ENCODE measurements at places on chromosomes 7 and 10.

DNA sequence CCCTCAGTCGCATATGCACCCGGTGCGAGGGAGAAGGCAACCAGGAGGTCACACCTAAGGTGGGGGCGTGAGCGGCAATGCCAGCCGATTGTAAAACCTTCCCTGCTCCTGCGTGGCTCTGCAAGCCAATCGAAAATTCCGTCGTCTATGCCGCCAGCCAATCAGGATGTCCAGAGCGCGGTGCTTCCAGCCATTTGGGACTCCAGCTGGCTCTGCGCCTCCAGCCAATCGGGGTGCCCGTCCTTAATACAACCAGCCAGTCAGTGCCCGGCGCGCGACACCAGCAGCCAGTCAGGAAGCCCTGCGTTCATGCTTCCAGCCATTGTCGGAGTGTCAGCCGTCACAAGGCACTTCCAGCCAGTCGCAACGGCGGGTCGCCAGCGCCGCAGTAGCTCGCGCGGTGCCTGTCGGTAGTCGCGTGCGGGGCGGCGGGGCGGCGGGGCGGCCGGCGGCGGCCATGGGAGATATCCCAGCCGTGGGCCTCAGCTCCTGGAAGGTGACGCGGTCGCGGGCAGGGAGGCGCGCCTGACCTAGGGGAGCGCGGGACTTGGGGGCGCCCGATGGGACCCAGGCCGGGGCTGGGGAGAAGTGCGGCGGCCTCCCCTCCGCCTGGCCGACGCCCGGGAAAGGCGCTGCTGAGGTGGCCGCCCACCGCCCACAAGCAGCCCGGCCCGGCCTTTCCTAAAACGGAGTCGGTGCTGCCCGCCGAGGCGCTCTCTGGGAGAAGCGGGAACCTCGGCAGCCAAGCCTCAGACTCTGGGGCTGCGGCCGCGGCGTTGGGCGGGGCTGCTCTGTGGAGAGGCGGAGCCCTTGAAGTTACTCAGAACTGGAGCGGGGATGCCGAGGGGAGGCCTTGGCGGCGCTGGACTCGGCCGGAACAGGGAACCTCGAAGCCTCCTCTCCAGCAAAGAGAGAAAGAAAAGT lies at the start of gene AKR1E2:
TSS of gene AKR1E2 (plus strand) at position 340 of the 924 bp plus-strand sequence. CDS start at position 458, 118 bp downstream.
- DNase-seq, result peak; percentile 84

- DNase-seq, result no peak
These were observed 24.5 kb upstream of the YWHAG start for GRCh38 chr7:76383089-76383944.

GRCh38 chr7:29363636-29364425 lies 169.3 kb downstream of the CHN2 start:
- no peak for DNase-seq

DNA sequence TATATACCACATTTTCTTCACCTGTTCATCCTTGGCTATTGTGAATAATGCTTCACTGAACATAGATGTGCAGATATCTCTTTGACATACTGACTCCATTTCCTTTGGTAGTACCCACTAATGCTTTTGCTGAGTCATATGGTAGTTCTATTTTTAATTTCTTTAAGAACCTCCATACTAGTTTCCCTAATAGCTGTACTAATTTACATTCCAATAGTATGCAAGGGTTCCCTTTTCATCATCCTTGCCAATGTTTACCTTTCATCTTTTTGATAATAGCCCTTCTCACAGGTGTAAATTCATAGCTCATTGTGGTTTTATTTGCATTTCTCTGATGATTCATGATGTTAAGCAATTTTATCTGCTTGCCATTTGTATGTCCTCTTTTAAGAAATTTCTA lies 159.9 kb downstream of the CALCR start:
- no peak for DNase-seq

DNA sequence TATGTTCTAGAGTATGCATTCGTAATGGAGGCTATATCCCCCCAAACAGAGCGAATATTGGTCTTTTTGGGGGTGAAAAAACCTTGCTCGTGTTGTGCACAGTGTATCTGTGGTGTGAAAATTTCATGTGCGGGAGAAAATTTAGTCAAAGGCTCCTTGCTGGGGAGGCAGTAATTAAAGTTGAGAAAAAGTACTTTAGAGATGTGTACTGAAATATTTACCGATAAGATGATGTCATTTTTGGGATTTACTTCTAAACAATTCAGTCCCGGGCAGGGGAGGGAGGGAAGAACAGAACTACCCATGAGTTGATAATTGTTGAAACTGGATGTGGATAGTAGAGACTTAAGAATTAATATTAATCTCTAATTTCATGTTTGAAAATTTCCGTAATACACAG lies 9.3 kb downstream of the RBM17 start:
- DNase-seq, result no peak

DNA sequence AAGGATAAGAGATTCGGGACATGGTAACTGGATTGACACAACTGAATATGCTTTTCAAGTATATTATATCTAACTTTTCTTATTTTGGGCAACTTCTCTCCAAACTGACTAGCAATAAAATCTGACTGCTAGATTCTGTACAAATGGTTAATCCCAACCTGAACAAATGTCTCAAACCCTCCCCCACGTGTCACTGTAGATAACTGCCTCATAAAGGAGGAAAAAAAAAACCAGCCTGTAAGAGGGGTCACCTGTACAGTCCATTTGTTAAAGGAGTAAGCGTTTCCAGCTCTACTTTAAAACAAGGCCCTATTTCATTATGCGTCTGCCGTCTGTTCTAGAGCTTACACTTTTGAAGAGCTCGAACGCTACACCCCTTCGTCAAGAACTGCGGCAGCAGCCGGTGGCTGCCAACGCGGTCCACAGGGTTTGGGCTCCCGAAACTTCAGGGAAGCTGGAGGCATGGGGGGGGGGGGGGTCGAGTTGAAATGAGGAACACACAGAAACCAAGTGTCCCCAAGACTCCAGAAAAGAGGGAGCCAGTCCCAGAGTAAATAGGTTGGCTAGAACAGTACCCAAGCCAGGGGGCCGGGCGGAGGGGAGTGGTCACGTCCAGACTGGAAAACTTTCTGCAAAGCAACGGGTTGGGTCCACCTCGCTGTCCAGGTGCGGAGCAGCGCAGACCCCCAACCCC lies 492 bp downstream of the COG5 start:
- DNase-seq, result no peak
